ENCODE measurements at places on chromosomes 12 and 14.

DNA sequence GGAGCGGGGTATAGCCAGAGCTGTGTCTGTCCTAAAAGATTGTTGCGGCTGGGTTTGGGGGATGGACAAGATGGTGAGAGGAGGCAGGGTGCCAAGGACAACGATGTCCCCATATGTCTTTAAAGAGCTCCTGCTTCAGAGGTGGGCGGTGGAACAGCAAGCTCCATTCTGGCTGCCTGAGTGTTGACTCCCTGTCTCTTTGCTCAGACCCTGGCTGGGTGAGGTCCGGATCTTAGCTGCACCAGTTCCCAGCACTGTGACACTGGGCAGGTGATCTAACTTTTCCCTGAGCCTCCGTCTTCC, 8.3 kb upstream of the WSCD2 start:
- DNase-seq = no peak

DNA sequence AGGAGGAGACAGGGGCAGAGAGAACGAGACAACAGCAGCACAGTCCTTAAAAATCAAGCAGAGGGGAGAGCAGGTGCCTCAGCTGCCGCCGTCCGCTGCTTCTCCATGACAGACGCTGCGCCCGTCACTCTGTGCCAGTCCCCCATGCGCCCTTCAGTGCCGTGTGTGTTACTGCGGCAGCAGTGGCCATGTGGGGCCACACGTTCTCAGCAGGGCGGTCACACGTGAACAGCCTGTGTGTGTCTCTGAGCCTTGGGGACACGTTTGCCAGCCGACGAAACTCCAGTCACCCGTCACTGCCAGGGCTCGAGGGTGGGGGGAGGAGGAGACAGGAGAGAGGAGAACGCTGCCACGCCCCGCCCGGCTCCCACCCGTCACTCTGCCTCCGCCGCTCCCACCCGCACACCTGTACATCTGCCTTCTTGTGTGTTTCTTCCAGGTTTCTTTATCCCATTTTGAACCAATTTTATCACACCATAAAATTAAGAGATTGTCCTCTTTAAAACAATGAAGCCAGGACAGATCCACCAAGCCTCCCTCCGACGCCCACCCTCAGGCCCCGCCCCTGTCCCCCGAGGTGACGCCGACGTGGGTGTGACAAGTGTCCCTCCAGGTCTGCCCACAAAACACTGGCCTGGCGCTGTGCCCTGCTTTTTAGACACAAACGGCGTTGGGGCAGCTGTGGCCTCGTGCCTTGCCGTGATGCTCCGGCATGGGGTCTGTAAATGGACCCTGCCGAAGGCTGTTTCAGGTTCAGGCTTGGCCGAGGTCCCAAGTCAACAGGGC, 58.2 kb downstream of the GALNT9 start:
- no peak for DNase-seq

DNA sequence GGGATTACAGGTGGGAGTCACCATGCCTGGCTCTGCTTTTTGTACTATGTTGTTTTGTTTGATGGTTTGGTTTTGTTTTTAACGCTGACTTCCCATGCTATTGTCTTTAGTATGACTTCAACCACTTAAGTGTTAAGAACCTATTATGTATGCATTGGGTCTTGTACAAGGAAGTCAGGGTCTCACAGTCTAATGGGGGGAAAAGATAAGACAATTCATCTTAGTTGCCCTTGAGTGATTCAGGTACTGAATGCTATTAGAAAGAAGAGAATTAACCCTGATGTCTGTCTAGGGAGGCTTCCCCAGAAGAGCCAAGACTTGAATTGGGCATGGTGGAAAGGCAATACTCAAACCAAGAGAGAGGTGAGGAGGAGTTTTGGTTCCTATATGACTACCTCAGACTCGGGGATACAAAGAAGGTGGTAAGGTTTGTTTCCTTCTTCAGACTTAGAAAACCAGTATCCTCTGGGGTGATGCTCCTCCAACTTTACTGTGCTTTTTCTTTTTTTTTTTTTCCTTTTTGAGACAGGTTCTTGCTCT, 64.6 kb downstream of the SUSD6 start:
- DNase-seq = no peak

DNA sequence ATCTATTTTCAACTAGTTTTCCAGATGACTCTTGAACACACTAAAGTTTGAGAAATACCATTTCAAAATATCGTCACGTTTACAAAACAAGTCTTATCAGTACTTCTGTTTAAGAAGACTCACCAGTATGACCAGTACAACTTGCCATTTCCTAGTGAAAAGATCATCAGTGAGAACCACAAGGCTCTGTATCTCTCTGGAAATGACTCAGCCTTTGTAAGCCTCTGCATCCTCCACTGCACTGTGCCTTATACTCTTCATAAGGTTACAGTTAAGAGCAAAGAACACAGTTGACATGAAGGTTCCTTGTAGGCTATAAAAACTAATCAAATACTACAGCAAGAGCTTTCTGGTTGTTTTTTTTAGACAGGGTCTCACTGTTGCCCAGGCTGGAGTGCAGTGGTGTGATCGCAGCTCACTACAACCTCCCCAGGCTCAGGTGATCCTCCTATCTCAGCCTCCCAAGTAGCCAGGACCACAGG, 5.7 kb upstream of the VTI1B start:
- DNase-seq = no peak

DNA sequence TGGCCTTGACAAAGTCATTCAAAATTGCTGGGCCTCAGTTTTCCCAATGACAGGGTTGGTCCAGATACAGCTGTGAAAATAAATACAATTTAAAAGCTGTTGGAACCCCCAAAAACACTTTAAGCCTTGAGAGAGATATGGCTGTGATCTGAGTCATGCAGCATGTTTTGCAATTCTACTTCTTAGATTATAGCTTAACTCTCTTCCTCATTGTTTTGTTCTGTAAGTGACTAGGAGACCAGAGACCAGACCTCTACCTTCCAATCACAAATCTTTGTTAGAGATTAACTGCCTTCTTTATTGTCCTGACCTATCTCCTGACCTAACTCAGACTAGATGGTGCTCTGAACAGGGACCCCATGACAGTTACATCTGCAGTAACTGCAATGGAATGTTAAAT, 198.1 kb downstream of the STXBP6 start:
- DNase-seq = no peak

DNA sequence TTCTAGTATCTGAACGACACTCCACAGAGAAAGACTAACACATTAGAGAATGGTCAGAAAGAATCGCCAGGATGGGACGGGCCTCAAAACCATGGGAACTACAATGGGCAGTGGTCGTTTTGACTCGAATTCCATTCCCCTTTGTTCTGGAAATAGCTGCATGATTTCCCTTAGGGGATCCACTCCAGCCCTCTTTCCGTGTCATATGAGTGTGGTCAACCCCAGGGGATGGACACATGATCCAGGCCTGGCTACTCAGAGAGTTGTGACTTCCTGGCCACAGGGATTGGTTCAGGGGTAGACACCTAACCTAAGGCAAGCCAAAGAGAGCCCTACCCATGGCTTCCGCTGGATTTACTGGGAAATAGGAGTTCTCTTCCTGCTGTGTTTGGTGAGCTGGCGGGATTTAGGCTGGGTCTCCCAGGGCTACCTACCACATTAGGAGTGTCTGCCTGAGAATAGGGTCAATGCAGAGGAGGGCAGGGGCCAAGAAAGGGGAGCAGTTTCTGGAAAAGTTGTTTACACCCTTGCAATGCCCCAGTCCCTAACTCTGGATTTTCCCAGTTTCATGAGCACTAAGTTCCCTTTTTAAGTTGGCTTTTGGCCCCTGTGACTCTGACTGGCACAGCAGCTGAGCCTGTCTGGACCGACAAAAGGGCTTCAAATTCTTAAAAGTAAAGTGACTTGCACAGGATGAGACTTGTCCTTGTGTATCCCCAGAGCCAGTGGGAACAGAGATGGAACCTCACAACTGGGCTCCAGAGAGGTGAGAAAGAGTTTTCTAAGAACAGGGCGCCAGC, 28.1 kb upstream of the GPATCH2L start:
- DNase-seq = no peak

DNA sequence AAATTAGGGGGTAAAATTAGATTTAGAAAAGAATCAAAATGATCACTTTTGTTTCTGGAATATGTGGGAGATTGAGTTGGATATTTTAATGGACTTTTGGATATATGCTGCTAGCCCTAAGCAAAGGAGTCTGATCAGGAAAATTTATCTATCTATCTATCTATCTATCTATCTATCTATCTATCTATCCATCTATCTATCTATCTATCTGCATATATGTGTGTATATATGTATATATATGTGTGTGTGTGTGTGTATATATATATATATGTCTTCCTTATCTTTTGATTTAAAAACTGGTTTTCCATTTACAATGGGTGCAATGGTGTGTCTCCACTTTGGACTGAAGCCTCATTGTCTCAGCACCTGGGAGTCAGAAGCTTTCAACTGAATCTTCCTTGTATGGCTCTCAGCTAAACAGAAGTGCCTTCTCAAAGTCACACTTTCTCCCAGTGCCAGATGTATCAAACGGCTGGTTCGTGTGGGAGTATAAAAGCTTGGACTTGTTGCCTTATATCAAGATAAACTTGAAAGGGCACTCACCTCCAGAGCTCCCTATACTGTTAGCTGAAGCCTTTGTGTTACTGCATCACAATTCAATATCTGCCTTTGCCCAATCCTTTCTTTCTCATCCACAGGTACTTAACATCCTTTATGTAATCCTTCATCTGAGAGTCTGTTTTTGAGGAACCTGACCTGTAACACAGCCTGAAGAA, 31.6 kb upstream of the CD69 start:
- DNase-seq = no peak
